ENCODE measurements at places on chromosomes 16 and 17.

DNA sequence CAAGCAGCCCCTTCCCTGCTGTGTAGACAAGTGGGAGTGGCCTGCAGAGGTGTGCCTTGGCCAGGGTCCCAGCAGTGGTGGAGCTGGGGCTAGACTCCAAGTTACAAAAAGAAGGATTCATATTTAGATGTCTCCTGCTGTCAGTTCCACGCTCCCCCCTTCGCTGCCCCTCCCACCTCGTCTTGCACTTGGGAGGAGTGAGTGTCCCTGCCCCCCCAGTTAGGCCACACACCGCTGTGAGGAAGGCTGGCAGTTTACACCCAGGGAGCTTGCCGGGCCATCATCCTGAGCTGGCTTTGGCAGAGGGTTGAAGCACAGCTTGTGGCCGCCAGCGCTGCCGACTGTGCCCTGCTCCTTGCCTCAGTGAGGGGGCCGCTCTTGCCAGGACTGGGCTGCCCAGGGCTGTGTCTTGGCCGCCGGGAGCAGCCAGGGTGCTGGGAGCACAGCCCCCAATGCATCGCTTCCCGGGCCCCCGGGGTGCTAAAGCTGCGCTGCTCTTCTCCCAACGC is 44.3 kb downstream of the ELAC2 start:
- DNase-seq, result peak; percentile 39

DNA sequence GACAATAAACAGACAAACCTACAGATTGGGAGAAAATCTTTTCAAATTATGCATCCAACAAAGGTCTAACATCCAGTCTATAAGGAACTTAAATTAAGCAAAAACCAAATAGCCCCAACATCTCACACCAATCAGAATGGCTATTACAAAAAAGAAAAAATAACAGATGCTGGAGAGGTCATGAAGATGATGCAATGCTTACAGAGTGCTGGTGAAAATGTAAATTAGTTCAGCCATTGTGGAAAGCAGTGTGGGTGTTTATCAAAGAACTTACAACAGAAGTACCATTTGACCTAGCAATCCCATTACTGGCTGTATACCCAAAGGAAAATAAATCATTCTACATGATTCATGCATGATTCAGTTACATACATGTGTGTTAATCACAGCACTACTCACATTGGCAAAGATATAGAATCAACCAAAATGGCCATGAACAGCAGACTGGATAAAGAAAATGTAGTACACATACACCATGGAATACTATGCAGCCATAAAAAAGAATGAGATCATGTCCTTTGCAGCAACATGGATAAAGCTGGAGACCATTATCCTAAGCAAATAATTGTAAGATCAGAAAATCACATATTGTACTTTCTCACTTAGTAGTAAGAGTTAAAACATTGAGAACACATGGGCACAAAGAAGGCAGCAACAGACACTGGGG is 223.9 kb upstream of the WSB1 start:
- no peak for DNase-seq

DNA sequence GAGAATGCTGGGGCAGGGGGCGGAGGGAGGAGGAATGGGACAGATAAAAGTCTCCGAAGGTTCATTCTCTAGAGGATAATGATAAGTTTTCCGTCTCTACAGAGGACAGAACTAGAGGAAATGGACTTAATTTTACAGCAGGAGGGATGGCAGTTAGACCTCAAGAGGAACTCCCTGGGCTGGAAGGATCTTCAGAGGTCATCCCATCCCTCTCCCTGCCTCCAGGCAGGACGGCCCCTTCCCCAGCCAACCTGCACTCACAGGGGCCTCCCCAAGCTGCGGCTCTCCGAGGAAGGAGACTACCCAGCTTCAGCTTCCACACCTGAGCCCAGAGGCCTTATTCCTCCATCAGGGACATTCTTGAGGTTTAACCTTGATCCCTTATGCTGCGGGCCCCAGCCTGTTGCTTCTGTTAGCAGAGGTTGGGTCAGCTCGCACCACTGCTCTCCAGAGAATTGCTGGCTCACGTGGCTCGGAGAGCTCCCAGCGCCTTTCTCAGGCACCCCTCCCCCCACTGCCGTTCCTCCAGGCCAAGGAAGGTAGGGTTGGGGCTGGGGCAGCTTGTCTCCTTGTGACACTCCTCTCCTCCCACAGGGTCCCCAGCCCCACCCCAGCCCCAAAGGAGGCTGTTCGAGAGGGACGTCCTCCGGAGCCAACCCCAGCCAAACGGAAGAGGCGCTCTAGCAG is 8.5 kb downstream of the ELOB start:
- DNase-seq, result no peak

DNA sequence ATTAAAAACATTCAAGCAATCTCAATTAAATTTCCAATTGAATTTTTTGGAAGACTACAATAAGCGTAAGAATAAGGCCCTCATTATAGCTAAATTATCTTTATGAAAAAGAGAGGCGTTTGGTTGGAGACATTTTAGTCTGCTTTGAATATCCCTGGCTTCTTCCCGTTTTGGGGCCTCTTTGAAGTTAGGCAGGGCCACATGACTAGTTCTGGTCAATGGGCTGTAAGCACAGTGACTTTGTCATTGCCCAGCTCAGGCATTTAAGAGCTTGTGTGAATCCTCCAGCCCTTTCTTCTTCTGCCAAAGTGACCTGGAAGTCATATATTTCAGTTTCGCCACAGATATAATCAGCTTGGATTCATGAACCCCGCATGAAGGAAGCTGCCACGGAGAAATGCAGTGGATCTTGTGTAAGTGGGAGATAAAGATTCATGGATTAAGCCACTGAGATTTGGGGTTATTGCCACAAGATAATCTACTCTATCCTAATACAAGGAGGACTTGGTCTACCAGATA is 21.7 kb upstream of the UBTF start:
- DNase-seq, result peak; percentile 22

DNA sequence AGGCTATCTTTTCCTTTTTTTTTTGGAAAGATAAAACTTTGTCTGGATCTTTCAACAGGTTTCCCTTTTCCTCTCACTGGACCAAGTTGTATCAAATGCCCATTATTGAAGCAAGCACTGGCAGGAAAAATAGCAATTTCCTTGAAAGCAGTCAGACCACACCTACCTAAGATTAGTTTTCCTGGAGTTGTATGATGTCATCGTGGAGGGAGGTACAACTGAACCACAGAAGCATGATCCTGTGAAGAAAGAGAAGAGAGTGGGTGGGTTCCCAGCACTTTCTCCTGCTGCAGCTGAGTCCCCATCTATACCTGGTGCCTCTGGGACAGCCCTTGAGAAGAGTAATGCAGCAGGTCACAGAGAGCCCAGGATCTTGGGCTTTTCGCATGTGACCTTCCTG is 63.6 kb upstream of the ERCC4 start:
- DNase-seq, result no peak

DNA sequence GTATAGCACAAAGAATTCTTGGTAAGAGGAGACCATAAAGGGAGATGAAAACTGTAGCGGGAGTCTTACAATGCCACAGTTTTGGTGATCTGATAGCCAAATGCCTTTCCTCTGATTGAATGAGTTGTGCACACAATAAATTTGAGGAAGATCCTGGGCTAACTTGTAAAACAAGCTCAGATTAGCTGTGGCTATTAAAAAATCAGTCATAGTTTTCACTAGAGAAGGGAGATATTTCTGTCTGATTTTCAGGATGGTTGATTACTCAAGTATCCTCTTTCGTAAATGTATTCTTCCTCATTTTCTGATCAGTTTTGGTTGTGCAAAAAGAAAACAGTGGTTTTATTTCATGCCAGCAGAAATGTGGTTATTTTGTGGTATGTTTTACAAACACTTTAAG is 9.1 kb upstream of the METTL9 start:
- peak; percentile 56 for DNase-seq

GRCh38 chr17:58956997-58957724 is 149.5 kb downstream of the TRIM37 start:
- peak; percentile 41 for DNase-seq

- DNase-seq, result no peak
These were observed 15.2 kb downstream of the CNGB1 start for GRCh38 chr16:57955572-57956188.

- DNase-seq, result no peak
These were observed 65.7 kb downstream of the MARF1 start for GRCh38 chr16:15576960-15577958.

DNA sequence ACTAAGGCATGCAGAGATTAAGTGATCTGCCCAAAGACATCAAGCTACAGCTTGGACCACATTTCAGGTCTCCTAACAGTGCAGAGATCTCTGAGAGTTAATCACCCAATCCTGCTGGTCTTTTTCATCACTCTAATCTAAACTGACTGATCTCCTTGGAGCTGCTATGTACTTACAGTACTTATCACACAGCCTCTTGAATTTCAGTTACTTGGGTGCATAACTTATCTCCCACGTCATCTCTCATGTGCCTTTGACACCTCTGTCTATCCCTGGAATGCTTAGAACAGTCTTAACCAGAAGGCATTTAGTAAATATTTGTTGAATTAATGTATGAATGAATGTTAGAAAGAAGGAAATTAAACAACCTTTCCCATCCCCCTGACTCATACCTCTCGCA is 139.0 kb downstream of the SNX11 start:
- DNase-seq, result peak; percentile 46

DNA sequence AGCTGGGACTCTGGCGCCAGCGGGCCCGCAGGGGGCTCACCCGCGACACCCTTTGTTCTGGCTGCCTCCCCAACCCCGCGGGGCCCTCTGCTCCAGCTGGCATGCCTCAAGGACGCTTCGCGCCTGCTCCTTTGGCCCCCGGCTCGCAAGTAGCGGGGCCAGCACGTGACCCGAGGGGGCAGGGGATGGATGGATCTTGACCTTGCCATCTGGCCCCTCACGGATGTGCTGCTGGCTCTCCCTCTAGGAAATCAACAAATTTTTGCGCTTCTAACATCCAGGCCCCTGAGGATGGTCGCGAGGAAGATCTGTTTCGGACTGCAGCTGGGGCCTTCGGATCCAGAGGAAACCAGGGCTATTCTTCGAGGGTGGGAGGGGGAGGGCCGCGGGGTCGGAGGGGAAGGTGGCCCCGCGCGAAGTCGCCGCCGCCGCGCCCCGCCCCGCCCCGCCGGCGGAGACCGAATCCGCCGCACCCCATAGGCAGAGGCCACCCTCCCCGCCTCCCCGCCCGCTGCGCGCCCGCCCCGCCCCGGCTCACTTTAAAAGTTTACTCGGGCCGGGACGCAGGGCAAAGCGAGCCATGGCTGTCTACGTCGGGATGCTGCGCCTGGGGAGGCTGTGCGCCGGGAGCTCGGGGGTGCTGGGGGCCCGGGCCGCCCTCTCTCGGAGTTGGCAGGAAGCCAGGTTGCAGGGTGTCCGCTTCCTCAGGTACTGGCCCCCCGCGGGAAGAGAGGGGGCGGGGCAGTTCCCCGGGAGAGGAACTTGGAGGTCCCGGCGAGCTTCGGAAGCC is at the start of gene ACSF2:
Gene ACSF2, plus strand, starts transcription at position 537 of the 790 bp plus-strand sequence. Its CDS starts 44 bp downstream, at position 581.
- DNase-seq, result peak; percentile 83

- no peak for DNase-seq
These were observed 20.7 kb downstream of the SPIRE2 start for GRCh38 chr16:89848974-89849373.

GRCh38 chr16:85615014-85615851 is 2.1 kb downstream of the GSE1 start:
- no peak for DNase-seq

- DNase-seq, result peak; percentile 60
These were observed 23.2 kb downstream of the ZNF213 start for GRCh38 chr16:3158026-3158509.

DNA sequence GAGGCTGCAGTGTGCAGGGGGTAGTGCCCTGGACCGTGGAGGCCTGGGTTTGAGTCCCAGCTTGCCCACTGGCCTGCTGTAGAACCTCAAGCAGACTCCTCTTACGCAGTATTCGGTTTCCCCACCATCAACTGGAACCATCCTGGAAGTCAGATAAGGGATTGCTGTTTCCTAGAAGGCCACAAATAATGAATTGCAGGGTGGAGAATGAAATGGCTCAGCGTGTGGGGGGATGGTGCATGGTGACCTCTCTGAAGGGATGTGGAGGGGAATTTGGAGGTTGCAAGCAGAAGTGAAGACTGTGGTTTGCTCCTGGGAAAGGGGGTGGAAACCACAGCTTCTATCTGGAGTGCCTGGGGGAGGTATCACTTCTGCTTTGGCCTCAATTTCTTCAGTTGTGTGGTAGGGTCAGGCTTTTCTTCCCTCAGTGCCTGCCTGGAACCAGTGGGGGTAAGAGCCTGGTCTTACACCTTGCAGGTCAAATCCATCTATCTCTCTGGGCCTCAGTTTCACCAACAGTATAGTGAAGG is 1.7 kb downstream of the ADGRG5 start:
- no peak for DNase-seq

DNA sequence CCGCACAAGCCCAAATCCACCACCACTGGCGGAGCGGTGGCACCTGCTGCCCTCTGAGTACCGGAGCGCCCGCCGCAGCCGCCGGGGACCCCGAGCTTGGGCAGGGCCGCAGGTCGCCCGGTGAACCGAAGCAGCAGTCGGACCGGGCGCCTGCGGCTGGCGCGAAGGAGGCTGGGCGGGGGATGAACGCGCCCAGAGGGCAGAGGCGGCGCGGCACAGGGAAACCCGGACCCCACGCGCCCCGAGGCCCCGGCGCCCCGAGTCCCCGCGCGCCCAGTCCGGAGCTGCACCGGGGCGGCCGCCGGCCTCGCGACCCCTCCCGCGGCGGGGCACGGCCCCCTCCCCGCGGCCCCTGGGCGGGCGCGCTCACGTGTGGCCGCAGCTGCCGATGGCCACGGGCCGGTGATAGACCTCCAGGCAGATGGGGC is 393 bp downstream of the RNF166 start:
- DNase-seq, result peak; percentile 56

DNA sequence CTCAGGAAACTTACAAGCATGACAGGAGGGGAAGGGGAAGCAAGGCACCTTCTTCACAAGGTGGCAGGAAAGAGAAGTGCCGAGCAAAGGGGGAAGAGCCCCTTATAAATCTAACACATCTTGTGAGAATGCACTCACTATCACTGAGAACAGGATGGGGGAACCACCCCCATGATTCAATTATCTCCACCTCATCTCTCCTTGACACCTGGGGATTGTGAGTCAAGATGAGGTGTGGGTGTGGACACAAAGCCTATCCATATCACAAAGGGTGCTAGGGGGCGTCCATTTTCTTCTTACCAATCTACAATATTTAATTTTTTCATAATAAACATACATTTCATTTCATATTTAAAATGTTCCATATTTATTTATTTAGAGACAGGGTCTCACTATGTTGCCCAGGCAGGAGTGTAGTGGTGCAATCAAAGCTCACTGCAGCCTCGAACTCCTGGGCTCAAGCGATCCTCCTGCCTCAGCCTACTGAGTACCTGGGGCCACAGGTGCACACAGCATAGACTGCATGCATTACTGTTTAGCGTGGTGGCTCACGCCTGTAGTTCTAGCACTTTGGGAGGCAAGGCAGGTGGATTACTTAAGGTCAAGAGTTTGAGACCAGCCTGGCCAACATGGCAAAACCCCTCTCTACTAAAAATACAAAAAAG is 26.5 kb upstream of the FAAP100 start:
- no peak for DNase-seq

- no peak for DNase-seq
These were observed 177.6 kb downstream of the AIPL1 start for GRCh38 chr17:6257336-6257735.

DNA sequence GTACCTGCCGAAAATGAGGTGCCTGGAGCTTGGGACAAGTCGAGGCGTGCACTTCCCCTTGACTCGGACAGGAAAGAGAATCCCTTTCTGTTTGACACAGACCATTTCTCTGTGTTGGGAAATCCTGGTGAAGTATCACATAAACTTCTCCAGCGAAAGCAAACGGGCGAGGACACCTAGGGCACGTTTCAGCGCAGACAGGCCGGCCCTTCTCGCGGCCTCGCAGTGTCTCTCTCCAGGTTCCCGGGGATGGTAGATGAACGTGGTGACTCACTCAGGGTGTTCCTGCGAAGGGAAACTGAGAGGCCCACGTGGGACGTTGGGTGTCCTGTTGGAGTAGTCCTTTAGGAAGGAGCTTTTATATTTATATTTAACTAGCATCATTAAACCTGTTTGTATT is 36.3 kb upstream of the ZNF750 start:
- DNase-seq, result peak; percentile 80
